H1 (cell line): ENCODE measurements at places on chromosomes 2 and 18.

- DNase-seq: no peak
These were observed at the start of gene PAX3 for GRCh38 chr2:222298311-222299150. Gene PAX3, minus strand, starts transcription at chr2:222298998. Its CDS starts 383 bp downstream, at chr2:222298615.

- no peak for DNase-seq
These were observed 56.8 kb downstream of the MRPL33 start for GRCh38 chr2:27828305-27828704.

GRCh38 chr18:12428923-12429322 lies 21.2 kb downstream of the PRELID3A start:
- DNase-seq: no peak

- DNase-seq: no peak
These were observed 29.9 kb upstream of the ZNG1B start for GRCh38 chr2:113407446-113408099.
